Stimulated activated memory B cell treated with anti-CD40 and anti-IgM and Interleukin-4, amounts not matched to agents 10 μg/mL and 1 μg/mL and 100 μg/mL, for 72 hours (primary cell): ENCODE measurements at places on chromosomes 5 and 9.

- no peak for ATAC-seq
Observed at GRCh38 chr5:147693233-147693632, 89.3 kb downstream of the JAKMIP2 start.

GRCh38 chr5:126208691-126209090 is 214.5 kb upstream of the GRAMD2B start:
- ATAC-seq = no peak

- no peak for ATAC-seq
Observed at GRCh38 chr5:10017786-10018185, 231.9 kb downstream of the ATPSCKMT start.

DNA sequence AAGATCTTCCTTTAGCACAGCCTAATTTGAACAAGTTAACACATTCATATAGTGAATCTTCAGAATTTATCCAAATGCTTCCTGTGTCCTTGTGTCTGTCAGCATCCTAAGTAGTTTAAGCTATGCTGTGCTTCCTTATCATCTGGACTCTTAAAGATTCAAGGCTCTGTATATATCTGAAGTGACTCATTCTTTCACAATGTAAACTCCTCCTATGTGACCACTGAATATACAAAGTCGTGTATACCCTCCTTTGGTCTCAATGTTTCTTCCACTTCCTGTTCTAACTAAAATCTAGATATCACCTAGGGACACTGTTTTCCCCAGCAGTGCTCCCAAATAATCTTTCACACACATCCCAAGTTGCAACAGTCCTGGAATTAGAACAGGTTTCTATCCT is 935.7 kb upstream of the NUDT12 start:
- no peak for ATAC-seq

DNA sequence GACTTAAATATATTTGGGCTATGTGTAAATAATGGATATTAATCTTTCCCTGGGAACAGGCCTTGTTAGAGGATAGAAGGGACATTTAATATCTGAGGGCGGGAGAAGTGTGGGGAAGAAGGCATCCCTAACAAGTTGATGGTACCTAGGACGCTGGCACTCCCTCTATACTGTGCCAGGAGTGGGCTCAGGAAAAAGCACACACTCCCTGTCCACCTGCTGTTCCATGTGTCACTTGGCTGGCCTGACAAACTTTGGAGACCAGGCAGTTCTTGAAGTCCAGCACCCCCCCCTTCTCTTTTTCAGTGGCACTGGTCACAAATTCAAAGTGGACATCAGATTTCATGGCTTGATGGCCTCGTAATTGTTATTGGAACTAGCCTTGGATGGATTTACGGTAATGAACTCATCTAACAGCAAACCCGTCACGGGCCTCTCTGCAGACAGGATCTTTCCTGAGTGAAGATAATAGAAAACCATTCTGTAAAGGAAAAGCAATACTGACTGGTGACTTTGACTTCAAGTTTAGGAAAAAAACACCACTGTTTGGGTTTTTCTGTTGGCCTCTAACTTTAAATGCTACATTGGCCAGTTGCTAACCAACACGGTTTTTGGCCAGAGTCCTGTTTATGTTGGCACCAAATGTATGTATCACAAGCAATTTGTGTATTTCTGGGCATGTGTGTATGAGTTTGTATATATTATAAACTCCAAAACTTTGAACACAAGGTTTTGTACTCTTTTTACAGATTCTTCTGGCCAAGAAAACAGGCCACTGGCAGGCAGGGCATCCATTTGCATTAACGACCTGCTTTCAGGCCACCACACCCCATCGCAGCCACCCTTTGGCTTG is 552.6 kb downstream of the CCDC171 start:
- ATAC-seq = no peak

- no peak for ATAC-seq
Observed at GRCh38 chr5:61647672-61648071, 315.6 kb downstream of the ZSWIM6 start.

DNA sequence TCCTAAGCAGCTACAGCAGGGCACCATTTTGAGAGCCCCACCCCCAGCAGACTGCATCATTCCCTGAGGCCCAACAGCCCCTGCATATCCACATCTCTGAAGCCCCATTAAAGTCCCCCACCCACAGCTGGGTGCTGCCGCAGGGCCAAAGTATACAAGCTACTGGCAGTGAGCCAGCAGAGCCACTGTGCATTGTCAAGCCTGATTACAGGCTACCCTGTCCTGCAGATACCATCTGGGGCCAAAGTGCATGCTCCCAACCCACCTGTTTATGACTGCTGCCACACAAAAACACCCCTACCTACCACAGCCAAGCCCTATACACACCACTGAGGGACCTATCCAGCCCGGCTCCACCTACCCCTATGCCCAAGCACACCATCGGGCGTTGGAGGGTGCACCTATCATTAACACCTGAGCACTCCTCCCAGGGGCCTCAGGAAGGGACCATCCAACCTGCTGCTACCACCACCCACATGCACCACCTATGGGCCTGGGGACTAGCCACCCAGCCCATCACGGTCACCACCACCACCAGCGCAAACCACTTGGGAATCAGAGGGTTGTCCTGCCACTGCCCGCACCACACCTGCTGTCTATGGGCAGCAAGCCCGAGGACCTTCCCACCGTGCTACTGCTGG is 105.0 kb downstream of the PLPP1 start:
- ATAC-seq = no peak

DNA sequence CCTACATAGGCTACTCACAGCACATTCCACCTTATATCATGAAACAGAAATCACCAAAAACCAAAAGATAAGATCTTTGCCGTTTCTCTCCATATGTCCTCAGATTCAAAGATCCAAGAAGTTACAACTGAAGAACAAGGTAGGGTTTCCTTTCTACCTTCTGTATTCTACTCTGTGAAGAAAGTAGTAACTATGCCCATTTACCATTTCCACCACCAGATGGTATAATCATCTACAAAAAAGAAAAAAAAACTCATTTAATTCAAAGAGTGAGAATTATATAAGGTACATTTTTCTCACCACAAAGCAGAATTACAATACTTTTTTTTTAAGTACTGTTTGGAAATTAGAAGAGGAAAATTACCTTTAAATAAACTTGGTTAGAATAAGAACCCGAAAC is 172.6 kb upstream of the PTGER4 start:
- no peak for ATAC-seq

GRCh38 chr5:2353871-2354440 is 397.5 kb downstream of the IRX2 start:
- ATAC-seq = no peak

- no peak for ATAC-seq
Observed at GRCh38 chr5:42985129-42986037, 54.7 kb downstream of the ANXA2R start.

- no peak for ATAC-seq
Observed at GRCh38 chr5:136276946-136277345, 84.0 kb upstream of the SMIM32 start.

- ATAC-seq = peak; percentile 83
Observed at GRCh38 chr5:133203317-133204305, 151.8 kb downstream of the HSPA4 start.

DNA sequence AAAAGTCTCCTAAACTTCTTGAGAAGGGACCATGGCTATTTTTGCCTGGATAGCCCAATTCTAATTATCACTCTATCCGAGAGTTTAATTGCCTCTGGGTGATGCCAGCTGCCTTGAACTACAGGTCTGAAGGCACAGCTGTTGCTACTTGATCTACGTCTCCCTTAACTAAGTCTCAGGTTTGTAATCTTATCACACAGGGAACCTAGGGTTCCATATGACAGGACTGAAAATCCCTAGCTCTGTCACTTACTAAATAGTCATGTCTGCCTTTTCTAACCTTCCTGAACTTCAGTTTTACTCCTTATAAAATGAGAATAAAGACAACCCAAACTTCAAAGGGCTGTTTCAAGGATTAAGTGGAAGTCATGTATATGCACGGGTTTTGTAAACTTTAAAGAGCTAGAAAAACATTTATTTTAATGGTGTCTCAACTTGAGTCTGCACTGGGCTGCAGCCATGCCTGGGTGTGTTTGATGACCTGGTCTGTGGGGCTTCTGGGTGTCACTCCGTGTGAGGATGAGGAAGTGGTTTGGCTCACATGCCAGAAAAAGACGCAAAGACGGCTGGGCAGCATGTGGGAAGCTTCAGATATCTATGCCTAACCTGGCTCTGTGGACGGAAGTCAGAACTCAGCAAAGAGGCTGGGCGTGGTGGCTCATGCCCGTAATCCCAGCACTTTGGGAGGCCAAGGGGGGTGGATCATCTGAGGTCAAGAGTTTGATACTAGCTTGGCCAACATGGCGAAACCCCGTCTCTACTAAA is 129.3 kb upstream of the SLC44A1 start:
- ATAC-seq = peak; percentile 77

DNA sequence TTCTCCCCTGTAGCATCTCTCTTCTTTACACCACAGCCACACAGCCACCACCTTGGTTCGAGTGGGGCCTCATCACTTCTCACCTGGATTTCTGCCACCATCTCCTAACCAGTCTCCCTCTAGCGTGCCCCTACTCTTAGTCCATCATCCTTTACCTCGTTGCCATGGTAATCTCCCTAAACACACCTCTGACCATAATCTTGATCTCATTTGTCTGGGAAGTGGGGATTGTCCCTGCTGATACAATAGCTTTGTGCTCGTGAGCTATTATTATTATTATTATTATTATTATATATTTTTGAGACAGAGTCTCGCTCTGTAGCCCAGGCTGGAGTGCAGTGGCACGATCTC is 76.5 kb upstream of the HSPA9 start:
- no peak for ATAC-seq

- ATAC-seq = peak; percentile 87
Observed at GRCh38 chr9:109914280-109915027, 134.5 kb downstream of the PALM2AKAP2 start.

GRCh38 chr5:40093550-40093949 is 586.2 kb upstream of the PTGER4 start:
- ATAC-seq = no peak

- ATAC-seq = no peak
Observed at GRCh38 chr5:139108063-139108824, 89.9 kb downstream of the SIL1 start.

GRCh38 chr5:149605998-149606724 is 24.9 kb downstream of the ARHGEF37 start:
- ATAC-seq = peak; percentile 92

- ATAC-seq = no peak
Observed at GRCh38 chr9:92097997-92098482, 17.2 kb downstream of the SPTLC1 start.

GRCh38 chr5:2019716-2020115 is 137.0 kb upstream of the IRX4 start:
- ATAC-seq = peak; percentile 31

- no peak for ATAC-seq
Observed at GRCh38 chr5:82019342-82020138, 47.7 kb downstream of the ATG10 start.

DNA sequence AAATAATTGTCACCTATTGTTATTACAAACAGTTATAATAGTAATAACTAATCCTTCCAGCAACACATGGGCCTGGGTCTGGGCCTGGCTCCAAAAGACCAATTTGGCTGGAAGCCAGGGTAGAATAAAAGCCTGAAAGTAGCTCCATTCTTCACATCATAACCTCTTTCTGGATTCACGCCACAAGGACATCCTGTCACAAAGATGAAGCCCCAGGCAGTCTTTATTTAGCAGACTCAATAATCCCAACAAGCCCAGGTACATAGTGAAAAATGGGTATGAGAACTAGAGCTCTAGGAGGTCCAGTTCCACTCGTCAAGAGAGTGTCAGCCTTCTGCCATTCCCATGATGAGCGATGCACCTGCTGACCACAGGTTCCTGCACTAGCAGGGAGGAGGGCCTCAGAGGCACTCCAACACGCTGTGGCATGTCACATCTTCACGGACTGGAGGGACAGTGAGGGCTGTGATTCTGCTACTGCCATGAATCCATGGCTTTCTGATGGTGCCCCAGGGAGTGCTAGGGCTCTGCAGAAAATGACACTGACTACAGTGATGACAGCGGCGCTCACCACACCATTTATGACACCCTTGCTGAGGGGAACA is 124.9 kb downstream of the SPOCK1 start:
- no peak for ATAC-seq

GRCh38 chr5:9919306-9920030 is 289.3 kb upstream of the TAS2R1 start:
- ATAC-seq = no peak

GRCh38 chr9:21692390-21692789 is 110.0 kb upstream of the MTAP start:
- ATAC-seq = no peak

DNA sequence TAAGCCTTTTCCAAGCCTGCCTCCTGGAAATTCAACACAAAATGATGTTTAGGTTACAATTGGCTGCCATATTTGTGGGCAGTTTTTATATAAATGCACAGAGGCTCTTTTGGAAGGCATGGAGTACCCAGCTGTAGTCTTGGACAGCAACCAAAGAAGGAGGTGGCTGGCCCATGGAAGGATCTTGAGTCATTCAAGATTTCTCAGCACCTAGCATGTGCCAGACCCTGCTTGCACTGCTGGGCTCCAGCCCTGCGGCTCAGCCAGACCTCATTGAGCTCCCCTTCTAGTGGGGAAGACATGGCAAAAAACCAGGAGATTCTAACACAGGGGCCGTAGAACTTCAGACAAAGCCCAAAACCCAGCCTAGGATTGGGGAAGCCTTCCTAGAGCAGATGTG is 22.1 kb downstream of the JADE2 start:
- no peak for ATAC-seq

DNA sequence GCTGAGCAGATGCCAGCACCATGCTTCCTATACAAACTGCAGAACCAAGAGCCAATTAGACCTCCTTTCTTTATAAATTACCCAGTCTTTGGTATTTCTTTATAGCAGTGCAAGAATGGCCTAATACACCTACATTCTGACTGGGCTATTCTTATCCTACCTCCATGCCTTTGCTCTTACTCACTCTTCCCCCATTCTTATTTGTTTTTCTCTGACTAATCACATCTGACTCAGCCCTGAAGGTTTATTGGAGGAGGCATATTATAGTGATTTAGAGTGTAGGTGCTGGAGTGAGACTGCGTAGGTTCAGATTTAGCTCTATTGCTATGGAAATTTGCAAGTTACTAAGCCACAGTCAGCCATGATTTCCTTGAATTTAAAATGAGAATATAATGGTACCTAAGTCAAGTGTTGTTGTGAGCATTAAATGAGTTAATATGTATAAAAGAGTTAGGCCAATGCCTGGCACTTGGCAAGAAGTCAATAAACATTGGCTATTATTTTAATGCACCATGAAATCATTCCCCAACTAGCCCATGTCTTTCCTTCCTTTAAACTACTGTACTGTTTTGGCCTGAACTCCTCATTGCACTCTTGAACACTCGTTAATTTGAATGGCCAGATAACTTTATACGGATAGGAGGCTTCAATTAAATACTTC is 531.2 kb upstream of the ZNF608 start:
- no peak for ATAC-seq

DNA sequence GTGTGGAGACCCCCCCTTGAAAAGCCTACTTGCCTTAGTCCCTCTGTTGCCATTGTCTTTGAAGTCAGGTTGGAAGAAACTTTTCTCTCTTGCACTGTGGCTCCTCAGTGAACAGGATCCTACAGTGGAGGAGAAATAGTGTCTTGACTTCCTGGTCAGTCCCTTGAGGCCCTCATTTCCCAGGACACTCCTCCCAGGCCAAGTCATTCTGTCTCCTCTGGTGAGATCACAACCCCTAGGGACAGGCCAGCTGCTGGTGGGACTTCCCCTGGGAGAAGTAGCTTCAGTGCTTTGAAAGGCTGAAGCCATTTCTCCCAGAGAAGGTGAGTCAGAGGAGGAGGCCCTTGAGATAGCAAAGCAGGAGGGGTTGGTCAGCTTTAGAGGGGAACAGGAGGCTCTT is 10.1 kb upstream of the GRIA1 start:
- ATAC-seq = peak; percentile 31
